ENCODE measurements at places on chromosomes 7 and 10. TPM values are rescaled to one million over a fixed set of nuclear protein-coding genes. Genes with fewer than 3 reads are reported as not detected.

Gene RBP4
- total RNA-seq = 1.5 TPM

Gene C10orf67
- 1.1 TPM for total RNA-seq

Gene SAP25
- total RNA-seq = 6.2 TPM

Gene DRGX
- total RNA-seq = not detected

Gene PLEKHS1
- not detected for total RNA-seq

Gene GRM8
- total RNA-seq = not detected

GRCh38 chr10:29802171-29802570 lies 167.4 kb upstream of the SVIL start:
- no peak for DNase-seq

DNA sequence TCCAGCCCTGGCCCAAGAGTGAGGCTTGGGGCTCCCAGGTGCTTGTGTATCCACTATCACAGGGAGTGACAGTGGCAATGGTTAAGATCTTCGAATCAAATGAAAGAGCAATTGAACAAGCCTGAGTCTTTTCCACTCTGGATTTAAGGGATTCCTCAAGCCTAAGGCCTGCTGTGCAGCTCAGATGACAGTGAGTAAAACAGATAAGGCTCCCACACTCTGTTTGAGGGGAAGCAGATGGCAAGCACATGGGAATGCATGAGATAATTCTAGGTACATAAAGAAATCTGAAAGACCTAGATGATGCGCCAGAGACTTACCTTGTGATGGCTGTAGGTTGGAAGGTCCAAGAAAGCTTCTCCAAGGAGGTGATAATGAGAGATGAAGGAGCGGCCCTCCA lies 95.0 kb downstream of the LRRC18 start:
- DNase-seq = no peak

GRCh38 chr10:30422151-30422695 lies 11.8 kb upstream of the MAP3K8 start:
- DNase-seq = no peak

DNA sequence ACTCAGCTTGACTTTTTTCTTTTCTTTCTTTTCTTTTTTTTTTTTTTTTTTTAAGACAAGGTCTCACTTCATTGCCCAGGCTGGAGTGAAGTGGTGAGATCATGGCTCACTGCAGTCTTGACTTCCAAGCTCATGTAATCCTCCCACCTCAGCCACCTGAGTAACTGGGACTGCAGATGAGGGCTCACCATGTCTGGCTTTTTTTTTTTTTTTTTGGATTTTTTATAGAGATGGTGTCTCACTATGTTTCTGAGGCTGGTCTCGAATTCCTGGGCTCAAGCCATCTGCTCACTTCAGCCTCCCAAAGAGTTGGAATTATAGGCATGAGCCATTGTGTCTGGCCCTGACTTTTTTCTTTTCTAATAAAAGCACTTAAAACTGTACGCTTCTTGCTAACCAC lies 358.2 kb upstream of the IGFBP3 start:
- no peak for DNase-seq

DNA sequence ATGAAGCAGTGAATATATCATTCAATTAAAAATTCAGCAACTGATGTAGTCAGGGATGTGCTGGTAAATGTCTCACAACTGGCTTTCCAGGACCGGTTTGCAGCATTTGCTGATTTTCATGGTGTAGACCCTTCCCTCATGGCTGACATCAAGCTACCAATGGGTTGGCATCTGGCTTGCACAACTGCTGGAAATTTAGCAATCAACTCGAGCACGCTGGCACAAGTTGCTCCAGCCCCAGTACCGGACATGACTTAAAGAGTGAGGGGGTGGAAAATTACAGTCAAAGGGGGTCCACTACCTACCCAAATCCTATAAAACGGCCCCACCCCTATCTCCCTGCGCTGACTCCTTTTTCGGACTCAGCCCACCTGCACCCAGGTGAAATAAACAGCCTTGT lies 198.4 kb upstream of the NRP1 start:
- no peak for DNase-seq

GRCh38 chr7:128201067-128201689 lies 39.9 kb upstream of the LEP start:
- DNase-seq = no peak

DNA sequence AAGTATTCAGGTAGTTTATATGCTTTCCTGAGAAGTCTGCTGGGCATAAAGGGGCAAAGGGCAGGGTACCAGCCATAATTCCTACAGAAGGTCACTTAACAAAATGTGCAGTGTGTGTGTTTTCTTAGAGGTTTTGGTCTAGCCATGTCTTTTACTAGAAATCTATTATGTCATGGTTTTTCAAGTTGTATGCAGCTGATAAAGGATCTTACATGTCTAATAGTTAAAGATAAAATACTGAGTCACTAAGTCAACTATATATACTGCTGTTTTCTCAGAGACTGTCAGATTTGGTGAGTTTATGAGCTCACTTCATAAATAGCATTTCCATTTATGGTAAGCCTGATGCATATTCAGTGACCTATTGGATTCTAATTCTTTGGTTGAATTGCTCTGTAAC lies 7.7 kb downstream of the CASP2 start:
- no peak for DNase-seq

GRCh38 chr10:97701438-97702069 lies 12.0 kb upstream of the MARVELD1 start:
- peak; percentile 26 for DNase-seq

DNA sequence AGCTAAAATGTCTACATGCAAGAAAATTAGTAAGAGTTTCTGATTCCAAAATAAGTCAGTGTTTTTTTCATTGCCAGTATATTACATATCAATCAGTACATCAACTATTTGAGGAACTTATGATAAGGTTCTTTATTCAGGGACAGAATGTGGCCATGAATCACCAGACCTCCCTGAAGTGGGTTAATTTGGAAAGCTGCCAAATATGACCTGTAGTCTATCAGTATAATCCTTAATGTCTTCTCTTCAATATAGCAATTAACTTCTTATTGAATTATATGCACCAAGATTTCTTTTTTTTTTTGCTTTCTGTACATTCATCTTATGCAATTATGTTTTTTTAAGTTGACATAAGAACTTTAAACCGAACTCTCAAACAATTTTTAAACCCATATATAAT lies 714.5 kb upstream of the POT1 start:
- no peak for DNase-seq

DNA sequence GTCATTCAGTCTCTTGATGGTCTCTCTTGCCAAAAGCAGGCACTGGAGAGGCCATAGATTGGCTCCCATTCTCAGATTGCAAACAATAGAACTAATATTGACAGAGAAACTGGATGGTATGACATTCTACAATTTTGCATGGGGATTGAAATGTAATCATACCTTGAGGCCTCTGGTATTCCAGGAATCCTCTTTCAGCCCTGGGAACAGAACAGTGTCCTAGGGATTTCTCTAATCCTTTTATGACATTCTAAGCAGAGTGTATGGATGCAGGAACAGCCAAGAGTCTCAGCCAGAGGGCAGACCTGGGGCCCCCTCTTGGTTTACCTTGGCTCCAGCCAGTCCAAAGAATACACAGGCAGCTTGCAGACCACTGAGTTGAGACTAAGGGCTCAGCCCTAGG lies 206.4 kb downstream of the KCNMA1 start:
- no peak for DNase-seq

- no peak for DNase-seq
Observed at GRCh38 chr7:93862651-93863050, 27.9 kb downstream of the TFPI2 start.

DNA sequence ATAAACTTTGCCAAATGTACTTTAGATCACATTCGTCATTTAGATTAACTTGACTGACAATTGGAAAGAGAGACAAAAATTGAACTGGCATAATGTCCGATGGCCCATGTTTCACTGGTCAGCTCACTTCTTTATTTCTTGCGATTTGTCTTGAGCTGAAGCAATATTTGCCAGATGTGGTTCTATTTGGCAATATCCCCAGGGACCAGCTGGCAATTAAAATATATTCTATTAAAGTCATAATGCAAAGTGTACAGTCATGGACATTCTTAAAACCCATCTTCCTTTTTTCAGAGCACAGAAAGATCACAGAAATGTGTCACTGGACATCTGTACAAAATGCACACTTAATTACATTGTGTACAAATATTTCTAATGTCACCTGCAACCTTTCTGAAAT lies 26.3 kb downstream of the NEBL start:
- no peak for DNase-seq

DNA sequence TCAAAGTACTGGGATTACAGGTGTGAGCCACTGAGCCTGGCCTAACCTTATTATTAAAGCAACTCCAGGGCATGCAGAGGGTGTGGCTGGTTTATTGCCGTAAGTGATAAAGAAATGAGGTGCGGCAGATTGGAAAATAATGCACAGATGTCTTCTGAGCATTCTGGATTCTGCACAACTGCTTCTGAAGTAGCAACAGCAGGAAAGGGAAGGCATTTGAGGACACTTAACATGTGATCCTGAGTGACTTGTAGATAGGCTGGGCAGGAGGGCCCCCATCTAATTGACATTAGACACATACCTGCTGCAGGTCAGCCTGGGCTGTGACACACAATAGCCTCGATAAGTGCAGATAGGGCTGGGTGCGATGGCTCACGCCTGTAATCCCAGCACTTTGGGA lies 5.6 kb downstream of the RHBDD2 start:
- no peak for DNase-seq

DNA sequence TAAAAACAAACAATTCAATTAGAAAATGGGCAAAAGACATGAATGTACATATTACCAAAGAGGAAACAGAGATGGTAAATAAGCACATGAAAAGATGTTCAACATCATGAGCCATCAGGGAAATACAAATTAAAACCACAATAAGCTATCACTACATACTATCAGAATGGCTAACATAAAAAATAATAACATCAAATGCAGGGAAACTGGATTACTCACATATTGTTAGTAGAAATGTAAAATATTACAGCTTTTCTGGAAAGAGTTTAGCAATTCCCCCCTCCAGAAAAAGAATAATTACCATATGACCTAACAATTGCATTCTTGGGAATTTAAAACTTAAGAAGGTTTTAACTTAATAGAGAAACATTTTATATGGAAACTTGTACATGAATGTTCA lies 232.9 kb upstream of the MTPN start:
- DNase-seq = no peak

- DNase-seq = peak; percentile 72
Observed at GRCh38 chr7:73717991-73718405, 1.5 kb downstream of the STX1A start.

GRCh38 chr7:87511510-87511909 lies 36.0 kb upstream of the ABCB4 start:
- DNase-seq = no peak

DNA sequence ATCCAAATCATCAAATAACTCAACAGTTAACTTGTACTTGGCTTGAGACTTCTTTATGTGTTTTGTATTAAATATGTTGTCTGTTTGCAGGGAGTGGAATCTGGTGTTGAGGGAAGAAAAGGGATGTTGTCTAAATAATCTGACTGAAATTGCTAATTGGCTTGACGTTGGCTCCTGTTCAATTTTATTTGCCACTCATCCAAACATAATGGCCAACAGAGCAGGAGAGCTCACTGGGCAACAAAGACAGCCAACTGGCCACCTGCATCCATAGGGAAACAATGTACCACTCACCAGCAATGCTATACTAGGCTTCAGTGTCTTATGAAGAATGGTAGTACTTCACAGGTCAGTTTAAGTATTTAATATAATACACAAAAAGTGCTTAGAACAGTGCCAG lies 80.5 kb downstream of the FAM13C start:
- DNase-seq = no peak

DNA sequence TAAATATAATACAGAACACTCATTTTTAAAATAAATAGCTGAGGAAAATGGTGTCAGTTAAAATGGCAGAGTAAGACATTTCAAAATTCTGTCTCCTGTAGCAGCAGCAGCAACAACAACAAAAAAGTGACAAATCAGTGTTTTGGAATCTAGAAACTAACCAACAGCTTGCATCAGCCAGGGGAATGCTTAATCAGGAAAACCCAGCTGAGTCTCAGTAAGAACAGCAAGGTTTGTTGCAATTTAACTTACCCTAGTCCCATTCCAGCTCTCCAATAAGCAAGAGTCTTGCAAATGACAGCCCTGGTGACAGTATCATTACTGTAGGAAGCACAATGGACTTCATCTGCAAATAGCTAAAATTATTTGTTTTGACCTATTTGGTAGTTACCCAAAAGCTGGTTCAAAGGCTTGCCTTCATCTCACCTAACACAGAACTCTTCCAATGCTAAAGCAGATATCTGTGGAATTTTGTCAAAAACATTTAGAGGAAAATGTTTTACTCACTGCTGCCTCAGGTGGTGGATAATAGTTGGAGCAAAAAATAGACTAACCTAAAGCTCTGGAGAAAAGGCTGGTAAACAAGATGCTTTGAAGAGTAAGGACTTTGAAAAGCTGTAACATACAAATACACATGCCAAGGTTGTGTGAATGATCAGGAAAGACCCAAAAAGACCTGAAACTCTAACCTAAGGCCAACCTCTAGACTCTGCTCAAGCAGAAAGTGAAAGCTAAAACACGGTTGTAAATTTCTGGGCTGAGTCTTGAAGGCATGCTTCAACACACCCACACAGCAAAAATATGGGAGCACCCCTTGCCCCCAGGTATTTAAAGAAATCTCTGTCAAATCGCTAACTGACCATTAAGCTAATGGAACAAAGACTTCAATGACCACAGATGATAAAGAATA lies 9.9 kb upstream of the ARHGAP22 start:
- no peak for DNase-seq

All from activated T-cell treated with anti-CD3 and anti-CD28 coated beads, Interleukin-2, amount 50 U/mL, for 4 hours (primary cell).